Activated CD4-positive, alpha-beta T cell treated with anti-CD3 and anti-CD28 coated beads, Interleukin-2, Interleukin-6, amounts not matched to agents 100 ng/mL and 50 ng/mL, durations not matched to agents 16 hours and 8 hours (primary cell): ENCODE measurements at places on chromosomes 2 and 18.

- no peak for DNase-seq
Measured at GRCh38 chr18:54961016-54961423, 1.8 kb upstream of the CCDC68 start.

DNA sequence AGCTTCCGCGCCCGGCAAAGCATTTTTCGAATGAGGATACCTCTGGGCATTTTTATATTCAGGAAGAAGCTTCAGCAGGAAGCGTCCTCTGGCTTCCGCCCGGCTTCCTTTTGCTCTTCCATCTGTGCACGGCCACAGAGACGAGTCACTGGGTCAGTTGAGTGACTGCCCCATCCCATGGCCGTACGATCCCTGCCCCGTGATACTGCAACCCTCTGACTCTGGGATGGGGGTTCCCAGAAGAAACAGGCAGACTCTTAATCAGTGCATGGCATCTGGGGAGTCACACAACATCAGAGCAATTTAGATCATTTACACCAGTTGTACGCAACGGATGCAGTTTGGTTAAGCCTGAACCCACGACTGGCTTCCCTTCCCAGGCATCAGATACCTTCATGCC, 40.9 kb downstream of the SLC4A3 start:
- DNase-seq: no peak

DNA sequence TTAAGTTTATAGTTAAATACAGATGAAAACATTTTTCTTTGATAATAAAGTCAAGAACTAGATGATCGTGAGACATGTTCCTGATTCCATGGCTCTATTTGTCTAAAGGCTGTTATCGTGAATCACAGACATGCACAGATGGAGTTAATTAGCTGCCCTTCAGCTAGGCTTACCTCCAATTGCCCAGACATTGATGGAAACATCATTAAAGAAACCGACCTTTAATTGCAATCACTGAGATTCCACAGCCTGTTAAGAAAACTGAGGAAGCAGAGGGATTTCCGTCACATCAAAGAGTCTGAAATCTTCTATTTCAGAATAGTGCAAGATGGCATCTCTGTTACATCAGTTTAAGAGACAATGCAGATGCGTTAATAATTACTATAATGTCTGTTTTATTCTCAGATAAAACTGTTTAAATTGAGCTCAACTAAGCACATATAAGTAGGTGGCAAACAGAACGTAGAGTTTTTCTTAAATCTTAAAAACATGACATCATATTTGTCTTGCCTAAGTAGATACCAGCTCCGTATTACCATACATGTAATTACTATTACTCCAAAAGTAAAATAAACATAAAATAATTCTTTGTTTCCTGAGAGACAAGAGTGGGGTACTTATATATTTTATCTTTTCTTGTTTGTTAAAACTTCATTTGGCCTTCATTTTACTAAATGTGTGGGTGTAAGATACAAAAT, 23.9 kb upstream of the CRACDL start:
- no peak for DNase-seq

GRCh38 chr2:230140667-230141066, 71.9 kb upstream of the SLC16A14 start:
- DNase-seq: no peak

GRCh38 chr2:45993476-45993991, 303.7 kb upstream of the EPAS1 start:
- peak; percentile 83 for DNase-seq

DNA sequence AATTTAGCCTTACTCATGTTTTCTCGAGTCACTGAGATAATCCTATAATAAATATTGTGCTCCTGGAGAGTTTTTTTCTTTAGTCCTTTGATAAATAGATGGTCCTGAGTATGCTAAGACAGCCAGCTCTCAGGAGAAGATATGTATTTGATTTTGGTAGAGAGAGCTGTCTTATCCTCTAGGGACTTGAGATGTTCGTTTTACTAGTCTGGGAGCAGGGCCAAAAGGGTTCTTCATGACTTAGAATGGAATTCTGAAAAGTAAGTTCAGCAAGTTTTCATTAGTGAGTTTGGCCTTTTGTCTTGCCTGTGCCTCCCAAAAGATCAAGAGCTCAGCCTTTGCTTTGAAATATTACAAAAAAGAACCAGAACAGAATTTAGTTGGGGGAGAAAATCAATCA, 246.7 kb downstream of the BABAM2 start:
- no peak for DNase-seq

- no peak for DNase-seq
Measured at GRCh38 chr18:65721619-65722018, 29.2 kb upstream of the CDH7 start.

- DNase-seq: no peak
Measured at GRCh38 chr2:69188182-69188900, 175.4 kb downstream of the ANTXR1 start.

DNA sequence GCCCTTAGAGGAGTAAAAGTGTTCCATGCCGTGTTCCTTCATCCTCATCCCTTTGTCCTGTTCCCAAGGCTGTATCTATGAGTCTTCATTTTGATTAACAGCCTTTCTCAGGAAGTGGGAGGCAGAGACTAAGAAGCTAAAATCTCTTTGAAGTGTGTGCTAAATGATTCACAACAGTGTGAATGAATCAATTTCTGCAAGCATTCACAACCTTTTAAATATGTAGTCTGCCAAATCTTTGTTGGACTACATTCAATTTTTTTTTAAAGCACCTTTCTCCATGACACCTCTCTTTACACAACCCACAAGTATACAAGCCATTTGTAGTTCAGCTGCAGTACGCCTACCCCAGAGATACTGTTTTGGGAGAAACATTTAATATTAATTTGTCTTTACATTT, 408.6 kb upstream of the FANCL start:
- no peak for DNase-seq

DNA sequence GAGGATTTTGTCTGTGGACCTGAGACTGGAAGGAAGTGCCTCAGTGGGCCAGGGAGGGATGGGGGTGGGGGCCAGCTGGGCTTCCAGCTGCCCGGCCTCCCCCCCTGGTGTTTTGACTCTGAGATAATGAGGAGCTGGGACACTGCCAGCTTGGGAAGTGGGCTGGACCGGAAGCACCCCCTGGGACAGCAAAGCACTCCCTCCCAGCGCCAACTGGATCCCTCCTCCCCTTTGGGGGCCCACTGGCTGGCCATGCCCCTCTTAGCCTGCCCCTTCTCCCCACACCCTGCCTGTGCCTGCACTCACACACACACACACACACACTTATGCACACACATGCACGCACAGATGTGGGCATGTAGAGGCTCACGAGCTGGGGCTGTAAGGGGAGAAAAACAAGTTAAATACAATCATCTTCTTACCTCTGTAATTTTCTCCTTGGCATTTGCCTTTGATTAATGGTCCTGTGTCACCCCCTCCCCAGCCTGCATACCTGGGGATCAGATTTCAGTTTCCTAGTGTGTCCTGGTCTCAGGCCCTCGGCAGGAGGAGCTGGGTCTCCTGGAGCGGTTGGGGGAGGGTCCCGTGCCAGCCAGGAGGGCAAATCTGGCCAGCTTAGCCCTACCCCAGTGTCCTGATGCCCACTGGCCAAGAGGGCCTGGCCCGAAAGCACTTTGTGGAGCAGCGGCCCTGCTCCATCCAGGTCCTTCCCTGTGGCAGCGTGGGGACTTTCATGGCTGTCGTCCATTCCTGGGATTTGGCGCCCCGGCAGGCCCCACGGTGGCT, 3.6 kb downstream of the ITM2C start:
- DNase-seq: no peak

DNA sequence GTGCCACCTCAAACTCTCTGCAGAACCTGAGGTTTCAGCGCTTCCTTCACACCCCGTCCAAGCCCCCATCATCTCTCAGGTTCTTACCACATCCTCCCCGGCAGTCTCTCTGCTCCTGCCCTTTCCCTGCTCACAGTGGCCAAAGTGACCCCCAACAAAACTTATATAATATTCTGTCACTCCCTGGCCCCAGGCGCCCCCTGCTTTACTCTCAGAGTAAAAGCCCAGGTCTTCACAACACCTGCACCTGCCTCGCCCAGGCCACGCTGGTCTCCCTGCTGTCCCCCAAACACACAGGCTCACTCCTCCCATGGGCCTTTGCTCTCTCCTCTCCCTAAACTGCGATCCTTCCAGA, 6.4 kb downstream of the ITGB1BP1 start:
- no peak for DNase-seq

- no peak for DNase-seq
Measured at GRCh38 chr2:86788881-86789686, 1.6 kb downstream of the CD8A start.

DNA sequence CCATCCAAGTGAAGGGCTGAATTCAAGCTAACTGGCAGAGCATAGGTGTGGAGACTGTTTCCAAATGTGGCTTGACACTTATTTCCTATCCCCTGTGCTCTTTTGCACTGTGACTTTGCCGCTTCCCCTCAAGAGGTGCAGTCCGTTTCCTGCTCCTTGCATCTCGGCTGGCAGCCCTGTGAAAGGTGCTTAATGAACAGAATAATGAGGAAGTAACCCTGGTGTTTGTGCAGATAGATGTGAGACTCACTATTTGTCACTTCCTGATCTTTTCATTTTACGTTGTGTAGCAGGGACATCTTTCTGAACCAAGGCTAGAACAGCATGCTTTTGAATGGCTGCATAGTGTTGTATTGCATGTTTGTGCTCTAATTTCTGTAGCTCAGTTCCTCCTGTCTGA, 60.8 kb downstream of the CEP192 start:
- DNase-seq: peak; percentile 23

GRCh38 chr18:13312515-13312914, 94.0 kb downstream of the LDLRAD4 start:
- no peak for DNase-seq

GRCh38 chr2:158635961-158636601, 159.0 kb upstream of the DAPL1 start:
- no peak for DNase-seq

GRCh38 chr18:26868968-26869586, 3.6 kb upstream of the AQP4 start:
- DNase-seq: no peak

GRCh38 chr2:18891600-18892345, 302.4 kb upstream of the NT5C1B start:
- no peak for DNase-seq

DNA sequence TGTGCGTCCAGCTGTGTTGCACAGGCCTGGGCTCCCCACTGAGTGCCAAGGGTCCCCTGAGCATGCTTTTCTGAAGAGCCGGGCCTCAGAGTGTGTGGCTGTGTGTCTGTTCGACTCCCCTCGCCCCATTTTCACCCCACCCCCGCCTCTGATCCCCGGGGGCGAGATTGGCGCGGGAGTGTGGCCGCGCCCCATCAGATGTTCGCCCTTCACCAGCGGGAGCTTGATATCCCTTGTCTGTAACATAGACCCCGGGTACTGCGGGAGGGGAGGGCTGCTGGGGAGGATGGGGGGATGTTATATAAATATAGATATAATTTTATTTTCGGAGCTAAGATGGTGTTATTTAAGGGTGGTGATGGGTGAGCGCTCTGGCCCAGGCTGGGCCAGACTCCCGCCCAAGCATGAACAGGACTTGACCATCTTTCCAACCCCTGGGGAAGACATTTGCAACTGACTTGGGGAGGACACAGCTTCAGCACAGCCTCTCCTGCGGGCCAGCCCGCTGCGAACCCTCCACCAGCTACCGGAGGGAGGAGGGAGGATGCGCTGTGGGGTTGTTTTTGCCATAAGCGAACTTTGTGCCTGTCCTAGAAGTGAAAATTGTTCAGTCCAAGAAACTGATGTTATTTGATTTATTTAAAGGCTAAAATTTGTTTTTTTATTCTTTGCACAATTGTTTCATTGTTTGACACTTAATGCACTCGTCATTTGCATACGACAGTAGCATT, 1.5 kb downstream of the RHOB start:
- no peak for DNase-seq

DNA sequence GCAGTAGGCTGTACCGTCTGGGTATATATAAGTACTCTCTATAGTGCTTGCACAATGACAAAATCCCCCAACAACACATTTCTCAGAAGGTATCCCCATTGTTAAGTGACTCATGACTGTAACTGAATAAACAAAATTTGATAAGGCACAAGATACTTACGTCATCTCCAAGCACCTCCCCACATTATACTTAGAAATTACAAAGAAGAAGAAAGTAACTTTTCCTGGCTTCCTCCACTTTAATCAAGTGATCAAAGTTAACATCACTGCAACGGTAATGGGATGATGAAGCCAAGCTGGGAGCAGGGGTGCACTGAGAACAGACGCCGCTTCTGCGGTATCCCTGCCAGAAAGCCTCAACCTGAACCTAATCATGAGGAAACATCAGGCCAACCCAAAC, 9.7 kb downstream of the TNS1 start:
- DNase-seq: no peak

DNA sequence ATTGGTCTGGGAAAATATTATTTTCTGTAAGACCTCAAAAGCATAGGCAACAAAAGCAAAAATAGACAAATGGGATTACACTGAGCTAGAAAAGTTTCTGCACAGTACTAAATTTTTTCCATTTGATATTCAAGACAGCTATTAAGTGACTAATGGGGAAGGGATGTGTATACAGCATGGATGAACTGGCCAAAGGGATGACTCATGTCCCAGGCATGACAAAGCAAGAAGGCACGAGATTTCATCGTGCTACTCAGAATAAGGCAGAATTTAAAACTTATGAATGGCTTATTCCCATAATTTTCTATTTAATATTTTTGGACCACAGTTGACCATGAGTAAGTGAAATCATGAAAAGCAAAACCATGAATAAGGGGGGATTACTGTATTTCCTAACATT, 1250.1 kb upstream of the GYPC start:
- DNase-seq: no peak

- no peak for DNase-seq
Measured at GRCh38 chr2:169393068-169393590, 30.8 kb upstream of the LRP2 start.

DNA sequence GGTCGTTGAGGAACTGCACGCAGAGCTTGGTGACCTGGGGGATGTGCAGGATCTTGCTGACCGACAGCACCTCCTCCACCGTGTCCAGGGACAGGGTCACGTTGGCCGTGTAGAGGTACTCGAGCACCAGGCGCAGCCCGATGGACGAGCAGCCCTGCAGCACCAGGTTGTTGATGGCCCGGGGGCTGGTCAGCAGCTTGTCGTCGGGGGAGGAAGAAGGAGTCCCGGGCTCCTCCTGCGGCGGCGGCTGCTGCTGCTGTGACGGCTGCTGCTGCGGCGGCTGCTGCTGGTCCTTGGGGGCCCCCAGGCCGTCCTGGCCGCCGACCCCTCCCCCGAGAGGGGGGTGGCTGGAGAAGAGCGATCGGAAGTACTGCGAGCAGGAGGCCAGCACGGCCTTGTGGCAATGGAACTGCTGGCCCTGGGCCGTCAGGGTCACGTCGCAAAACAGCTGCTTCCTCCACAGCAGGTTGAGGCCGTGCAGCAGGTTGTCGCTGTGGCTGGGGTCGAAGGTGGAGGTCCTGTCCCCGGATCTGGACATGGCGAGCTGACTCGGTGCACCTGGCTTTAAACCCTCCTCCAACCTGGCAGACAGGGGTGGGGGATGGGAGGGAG, 2.7 kb downstream of the KLHL14 start:
- DNase-seq: no peak

DNA sequence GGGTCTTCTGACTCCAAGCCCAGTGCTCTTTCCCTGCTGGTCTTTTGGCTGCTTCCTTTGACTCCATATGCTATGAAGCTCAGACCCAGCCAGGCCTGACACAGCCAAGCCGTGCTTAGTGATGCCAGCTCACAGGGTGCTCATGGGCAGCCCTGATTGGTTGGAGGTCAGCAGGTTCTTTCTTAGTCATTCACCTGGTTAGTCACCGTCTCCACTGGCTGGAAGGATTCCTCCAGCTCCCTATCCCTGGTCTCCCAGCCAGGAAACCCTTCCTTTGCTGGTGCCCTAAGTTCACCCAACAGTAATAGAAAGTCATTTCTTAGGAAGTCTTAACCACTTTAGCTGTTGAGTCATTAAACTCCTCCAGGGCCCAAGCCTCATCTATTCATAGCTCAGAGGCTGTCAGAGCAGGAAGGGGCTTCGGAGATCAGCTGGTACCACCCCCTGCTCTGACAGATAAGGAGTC, 3.9 kb downstream of the KCNK3 start:
- no peak for DNase-seq
